NCI-H2171 treated with DMSO at 0.1 percent for 48 hours (cell line): ENCODE measurements at places on chromosomes 4 and X.

DNA sequence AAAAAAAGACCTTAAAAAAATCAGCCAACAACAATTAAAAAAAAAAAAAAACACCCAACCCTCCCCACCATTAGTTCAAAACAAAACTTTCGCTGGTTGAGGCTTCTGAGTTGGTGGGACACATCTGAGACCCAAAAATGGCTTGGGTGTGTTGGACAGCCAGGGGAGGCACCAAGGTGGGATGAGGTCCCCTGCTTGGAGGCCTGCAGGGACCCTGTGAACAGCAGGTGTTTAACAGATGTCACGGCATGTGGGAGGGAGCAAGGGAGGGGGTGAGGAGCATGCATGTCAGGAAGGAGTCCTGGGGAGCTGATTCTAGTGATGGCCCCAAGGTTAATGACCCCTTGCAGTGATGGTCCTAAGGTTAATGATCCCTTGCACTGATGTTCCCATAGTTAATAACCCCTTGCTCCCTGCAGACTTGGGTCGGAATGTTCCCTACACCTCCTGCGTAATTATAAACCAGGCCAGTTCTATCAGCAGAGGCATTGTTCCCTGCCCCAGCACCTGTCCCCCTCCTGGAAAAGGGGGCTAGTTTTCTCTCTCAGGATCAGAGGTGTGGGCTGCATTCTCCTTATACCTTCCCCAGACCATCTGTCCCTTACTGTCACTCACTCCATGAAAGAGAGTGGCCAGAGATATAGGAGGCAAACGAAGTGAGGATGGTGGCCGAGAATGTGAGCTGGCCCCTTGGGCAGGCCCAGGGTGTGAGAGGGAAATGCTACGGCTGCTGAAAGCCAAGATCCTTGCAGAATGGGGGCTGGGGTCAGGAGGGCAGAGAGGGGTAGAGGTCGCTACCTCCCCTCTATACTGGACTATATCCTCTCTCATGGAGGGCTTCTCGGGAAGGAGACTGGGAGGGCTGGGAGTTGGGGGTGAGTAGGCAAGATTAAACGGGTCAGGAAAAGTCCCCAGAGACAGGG is 2.3 kb upstream of the FOXP3 start:
- peak; percentile 43 for DNase-seq

GRCh38 chr4:148059617-148060180 is 327.8 kb downstream of the ARHGAP10 start:
- DNase-seq: no peak

DNA sequence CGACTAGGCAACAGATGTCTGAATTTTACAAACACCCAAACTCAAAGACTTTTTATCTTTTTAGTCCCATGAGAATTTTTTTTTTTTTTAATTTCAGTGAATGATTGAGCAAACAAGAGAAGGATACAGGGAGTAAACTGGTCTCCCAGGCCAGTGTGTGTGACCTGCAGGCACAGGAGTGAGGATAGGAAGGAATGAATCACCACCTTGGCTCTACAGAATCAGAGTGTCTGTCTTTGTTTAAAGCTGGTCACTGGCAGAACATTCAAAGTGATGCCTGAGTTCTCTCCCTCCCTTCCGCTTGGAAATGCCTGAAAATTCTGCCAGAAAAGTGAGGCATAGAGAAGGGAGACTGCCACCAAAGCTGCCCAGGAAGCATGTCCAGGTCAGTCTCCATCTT is 69.5 kb downstream of the PARM1 start:
- DNase-seq: no peak

- no peak for DNase-seq
Measured at GRCh38 chr4:110753466-110753865, 130.6 kb upstream of the PITX2 start.

DNA sequence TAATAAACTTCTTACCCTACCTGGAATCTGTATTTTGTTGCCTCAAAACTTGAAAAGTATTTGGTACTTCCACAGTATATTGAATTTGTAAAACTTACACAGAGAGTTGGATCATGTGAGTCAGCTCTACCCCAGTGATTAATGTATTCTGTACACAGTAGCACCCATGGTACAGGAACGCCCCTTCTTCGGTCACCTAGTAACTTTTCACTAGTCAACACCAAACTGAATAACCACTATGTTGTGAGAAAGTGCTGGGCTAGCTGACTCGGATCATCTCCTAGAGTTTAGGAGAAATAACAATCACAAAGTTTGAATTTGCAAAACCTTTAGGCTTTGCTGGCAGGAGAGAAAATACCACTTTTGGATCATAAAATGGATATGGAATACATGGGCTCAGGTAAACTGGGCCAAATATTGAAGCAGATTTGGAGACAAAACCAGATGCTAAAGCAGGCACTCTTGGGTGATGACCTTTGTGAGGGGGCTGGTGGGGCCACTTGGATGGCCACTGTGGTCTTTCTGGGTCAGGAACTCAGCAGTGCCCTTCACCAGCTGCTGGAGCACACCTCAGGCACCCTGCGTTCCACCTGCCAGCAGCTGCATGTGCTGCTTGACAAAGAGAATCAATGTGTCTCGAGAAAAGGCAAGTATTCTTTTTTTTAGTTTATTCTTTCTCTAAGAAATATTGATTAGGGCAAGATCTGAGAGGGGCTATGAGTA is at the start of gene DTHD1:
Gene DTHD1, plus strand, starts transcription at position 233 of the 723 bp plus-strand sequence. Its CDS starts 143 bp downstream, at position 376.
- DNase-seq: no peak
